ENCODE measurements at places on chromosomes 13 and 19. TPM values are rescaled to one million over a fixed set of nuclear protein-coding genes. Genes with fewer than 3 reads are reported as not detected.

Gene PCDH17
- total RNA-seq: 12.3 TPM

Gene CCL25
- not detected for total RNA-seq

Gene ACTMAP
- 13.4 TPM for total RNA-seq

Gene PLK5
- total RNA-seq: not detected

All from adrenal gland (tissue), 19 donors.